ENCODE measurements at places on chromosomes 11 and 22.
A peak's percentile ranks its signal among the peaks of the same experiment; 100 is the strongest.

- no peak for DNase-seq
These were observed 41.2 kb downstream of the IGLL5 start for GRCh38 chr22:22928666-22929380.

- no peak for DNase-seq
These were observed 82.5 kb downstream of the CLPB start for GRCh38 chr11:72351836-72352235.

GRCh38 chr22:44183287-44183588, 2.5 kb downstream of the PARVG start:
- DNase-seq = no peak

DNA sequence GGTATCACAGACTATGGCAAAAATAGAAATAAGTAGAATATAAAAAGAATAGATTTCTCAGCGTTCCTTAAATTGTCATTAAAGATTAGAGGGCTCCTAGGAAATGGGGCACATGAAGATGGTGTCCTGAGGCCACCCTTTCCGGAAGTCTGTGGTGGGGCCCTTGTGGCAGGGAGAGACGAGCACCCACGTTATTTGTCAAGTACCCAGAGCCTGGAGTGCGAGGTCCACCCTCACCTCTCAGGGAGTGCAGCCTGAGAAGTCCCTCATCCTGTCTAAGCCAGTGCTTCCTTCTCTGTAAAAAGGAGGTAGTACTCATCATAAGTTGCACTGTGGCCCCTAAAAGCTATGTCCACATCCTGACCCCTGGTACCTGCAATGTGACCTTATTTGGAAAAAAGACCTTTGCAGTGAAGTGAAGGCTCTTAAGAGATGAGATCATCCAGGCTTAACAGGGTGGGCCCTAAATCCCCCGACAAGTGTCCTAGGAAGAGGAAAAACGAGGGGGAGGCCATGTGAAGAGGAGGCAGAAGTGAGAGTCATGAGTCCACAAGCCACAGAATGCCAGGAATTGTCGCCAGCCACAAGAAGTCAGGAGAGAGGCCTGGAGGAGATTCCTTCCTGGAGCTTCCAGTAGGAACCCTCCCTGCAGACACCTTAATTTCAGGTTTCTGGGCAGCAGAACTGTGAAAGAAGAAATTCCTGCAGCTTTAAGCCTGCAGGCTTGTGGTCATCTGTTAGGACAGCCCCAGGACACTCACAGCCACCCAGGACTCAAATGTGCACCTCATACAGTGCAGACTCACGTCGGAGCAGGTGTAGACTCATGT, 76.8 kb upstream of the CCND1 start:
- no peak for DNase-seq

DNA sequence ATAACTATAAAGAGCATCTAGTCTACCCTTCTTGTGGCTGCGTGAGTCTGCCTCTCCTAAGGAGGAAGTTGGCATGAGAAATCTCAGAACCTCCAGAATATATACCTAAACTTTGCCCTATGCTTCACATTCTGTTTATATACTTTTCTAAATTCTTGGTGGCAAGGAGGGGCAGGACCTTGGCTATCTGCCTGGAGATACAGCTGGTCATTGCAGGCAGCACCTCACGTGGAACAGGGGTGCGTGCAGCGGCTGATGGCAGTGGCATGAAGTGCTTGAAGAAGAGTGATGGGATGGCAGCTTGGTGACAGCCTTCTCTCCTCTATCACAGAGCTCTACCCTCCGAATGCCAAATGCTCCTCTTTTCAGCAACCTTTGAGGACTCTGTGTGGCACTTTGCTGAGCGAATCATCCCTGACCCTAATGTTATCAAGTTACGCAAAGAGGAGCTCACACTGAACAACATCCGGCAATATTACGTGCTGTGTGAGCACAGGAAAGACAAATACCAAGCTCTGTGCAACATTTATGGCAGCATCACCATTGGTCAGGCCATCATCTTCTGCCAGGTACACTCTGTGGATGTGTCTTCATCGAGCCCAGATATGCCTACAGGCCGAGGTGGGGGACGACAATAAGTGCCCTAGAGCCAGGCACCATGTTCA, 12.5 kb downstream of the DDX25 start:
- DNase-seq = no peak

DNA sequence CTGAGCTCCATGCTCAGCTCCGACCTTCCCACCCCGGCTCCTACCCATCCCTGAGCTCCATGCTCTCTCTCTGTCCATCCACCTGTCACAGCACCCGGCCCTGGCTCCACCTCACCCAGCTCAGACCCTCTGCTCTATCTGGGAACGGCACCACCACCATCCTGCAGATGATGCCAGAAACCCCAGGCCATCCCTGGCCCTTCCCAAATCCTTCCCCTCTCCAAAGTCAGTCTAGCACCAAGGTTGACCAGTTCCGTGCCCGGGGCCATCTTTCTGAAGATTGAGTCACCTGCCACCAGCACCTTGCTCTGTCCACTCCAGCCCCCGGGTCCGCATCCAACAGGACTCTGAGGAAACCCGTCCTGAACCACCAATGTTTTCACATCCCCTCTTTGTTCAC, 969.6 kb downstream of the BRD1 start:
- no peak for DNase-seq

GRCh38 chr11:91761406-91762025, 463.1 kb upstream of the FAT3 start:
- DNase-seq = no peak

DNA sequence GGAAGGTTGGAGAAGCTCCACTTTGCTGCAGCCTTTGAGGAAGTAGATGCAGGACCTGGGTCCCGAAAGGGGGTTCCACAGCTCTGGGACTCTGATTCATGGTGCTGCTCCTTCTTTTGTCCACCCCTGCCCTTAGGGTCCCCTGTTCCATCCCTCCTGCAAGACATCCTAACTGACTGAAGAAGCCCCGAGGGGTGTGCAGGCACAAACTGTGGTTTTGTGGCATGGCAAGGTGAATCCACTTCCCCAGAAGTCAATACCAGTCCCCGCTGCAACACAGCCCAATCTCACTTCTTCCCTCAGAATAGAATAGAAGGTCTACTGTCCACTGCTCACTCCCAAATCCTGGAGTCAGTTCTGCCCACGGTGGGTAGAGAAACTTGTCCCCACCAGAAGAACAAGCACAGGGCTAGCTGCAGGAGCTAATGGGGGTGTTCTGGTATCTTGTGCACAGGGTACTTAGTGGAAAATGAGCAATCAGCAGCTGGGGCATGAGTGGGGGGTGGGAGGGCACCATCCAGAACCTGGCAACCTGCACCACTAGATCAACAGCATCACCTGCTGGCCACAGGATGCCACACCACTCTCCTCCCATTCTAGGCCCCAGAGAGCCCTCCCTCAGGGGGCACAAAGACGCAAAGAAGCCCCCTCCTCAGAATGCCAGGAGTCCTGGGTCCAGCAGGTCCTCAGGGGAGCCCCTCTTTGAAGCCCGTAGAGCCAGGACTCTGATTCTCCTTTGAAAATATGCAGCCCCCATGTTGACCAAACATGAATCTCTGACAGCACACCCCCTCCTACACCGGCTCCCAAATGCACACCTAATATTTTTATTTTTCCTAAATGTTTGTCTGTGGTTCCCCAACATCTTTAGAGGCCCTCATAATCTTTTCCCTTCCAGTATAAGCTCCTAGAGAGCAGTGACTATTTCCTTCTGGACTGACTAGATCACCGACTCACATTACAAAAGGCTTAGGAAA, 14.1 kb downstream of the SPATA19 start:
- no peak for DNase-seq

GRCh38 chr11:19200410-19201201, 1.2 kb downstream of the CSRP3 start:
- DNase-seq = no peak

GRCh38 chr11:128397362-128397761, 190.0 kb downstream of the ETS1 start:
- no peak for DNase-seq

GRCh38 chr11:112100462-112100861, 13.8 kb downstream of the SDHD start:
- no peak for DNase-seq

DNA sequence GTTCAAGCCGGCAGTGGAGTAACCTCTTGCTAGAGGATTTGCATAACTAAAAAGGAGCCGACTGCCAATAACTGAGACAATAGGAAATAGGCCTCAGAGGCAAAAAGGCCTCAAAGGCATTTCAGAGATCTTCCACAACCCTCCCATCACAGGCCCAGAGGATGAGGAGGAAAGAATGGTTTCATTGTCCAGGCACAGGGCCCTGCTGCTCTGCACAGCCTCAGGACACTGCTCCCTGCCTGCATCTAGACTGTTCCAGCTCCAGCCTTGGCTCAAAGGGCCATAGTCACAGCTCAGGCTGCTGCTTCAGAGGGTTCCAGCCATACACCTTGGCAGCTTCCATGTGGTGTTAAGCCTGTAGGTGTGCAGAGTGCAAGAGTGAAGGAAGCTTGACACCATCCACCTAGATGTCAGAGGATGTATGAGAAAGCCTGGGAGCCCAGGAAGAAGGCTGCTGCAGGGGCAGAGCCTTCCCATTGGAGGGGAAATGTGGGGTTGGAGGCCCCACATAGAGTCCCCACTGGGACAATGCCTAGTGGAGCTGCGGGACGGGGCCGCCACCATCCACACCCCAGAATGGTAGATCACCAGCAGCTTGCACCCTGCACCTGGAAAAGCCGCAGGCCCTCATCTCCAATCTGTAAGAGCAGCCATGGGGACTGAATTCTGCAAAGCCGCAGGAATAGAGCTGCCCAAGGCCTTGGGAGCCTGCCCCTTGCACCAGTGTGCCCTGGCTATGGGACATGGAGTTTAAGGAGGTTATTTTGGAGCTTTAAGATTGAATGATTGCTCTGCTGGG, 8.2 kb upstream of the LRP5 start:
- no peak for DNase-seq

DNA sequence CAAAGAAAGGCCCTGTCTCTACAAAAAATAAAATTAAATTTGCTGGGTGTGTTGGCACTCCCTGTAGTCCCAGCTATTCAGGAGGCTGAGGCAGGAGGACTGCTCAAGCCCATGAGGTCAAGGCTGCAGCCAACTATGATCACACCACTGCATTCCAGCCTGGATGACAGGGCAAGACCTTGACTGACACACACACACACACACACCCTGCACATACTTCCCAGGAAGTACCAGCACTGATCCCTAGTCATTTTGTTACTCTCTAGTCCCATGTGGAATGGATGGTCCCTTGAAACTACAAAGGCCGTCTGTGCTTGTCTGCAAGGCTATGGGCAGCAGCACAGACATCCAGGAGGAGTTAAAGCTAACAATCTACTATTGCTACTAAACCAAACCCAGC, 59.7 kb upstream of the CYP2D6 start:
- DNase-seq = no peak

- DNase-seq = no peak
These were observed 666 bp downstream of the SLC25A18 start for GRCh38 chr22:17563936-17564391.

DNA sequence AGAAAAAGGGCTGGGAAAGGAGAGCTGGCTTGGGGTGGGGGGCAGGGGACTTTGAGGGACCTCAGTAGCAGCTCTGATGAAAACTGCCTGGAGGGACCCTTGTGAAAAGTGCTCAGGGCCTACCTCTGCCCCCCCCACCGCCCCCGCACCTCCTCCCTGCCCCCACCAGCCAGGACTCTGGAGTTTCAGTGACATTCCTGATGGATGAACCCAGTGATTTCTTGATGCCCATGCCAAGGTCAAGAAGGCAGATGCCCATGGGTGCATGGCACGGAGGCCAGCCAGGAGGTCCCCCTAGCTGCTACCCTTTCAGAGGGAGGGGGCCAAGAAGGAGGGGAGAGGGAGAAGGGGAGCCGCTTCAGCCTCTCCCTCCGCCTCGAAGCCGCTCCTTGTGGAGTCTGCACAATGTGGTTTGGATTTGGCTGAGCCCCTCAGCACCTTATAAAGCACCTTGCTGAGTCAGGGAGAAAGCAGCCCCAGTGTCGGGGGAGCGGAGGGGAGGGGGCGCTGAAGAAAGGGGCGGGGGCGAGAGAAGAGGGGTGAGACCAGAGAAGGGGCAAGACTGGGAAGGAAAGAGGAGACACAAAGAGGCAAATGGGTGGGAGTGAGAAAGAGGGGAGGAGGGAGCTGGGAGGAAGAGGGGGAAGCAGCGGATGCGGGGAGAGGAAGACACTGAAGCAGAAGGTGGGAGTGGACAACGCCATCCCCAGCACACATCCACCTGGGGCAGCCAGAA, 2.1 kb upstream of the CLCF1 start:
- DNase-seq = no peak

DNA sequence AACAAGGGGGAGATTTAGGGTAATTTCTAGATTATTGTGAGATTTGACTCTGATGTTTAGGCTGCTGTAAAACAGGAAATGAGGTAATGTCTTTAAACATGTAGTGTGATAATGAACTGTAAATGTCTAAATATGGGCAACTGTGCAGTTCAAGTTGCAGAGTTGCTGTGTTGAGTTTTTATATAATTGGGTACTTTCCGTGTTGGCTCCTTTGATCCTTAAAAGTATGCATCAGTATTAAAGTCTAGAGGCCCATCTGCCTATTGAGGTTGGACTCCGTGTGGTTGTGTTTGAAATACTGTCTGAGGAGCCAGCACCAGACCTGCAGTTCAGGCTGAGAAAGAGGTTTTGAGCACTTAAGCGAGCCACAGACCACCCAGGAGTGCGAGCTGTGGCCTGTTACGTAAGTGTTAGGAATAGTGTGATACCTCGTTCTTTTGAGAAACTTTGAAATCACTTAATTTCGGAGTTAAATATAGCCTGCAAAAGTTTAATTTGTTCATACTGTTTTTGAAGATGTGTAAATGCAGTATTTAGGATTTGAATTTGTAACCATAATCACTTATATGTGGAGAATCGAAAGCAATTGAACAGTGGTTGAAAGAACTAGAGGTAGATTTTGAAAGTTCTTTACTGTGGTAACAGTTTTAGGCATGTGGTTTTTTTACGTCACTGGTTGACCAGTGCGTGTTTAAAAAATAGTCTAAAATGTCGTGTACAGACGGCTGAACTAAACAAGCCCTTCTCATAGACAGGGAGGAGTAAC, 9.0 kb downstream of the FAM118A start:
- peak; percentile 30 for DNase-seq

DNA sequence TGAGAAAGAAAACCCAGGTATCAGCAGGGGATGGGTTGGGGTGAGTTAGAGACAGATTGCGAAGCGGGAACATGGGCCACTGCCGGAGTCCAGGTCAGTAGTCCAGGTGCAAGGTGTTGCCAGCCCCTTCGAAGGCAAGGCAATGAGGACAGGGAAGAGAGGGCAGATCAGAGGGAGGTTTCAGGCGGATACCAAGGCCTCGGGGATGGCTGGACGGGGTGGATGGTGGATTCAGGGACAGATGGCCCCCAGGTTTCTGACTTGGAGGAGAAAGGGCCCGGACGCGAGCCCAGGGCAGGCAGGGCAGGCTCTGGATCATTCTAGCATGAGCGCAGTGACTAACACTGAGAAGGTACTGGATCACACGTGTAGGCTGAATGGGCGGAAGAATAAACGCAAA, 25.4 kb upstream of the IGSF9B start:
- no peak for DNase-seq
